ENCODE measurements at places on chromosomes 2 and 18. TPM values are rescaled to one million over a fixed set of nuclear protein-coding genes. Genes with fewer than 3 reads are reported as not detected.

Gene RAMP1
- 10.5 TPM for total RNA-seq

Gene SP9
- total RNA-seq = not detected

Gene CXCR4
- 0.92 TPM for total RNA-seq

Gene ST8SIA5
- not detected for total RNA-seq

Gene TET3
- 2.1 TPM for total RNA-seq

Gene TUBB8B
- not detected for total RNA-seq
